ENCODE measurements at places on chromosomes 4 and X. TPM values are rescaled to one million over a fixed set of nuclear protein-coding genes. Genes with fewer than 3 reads are reported as not detected.

DNA sequence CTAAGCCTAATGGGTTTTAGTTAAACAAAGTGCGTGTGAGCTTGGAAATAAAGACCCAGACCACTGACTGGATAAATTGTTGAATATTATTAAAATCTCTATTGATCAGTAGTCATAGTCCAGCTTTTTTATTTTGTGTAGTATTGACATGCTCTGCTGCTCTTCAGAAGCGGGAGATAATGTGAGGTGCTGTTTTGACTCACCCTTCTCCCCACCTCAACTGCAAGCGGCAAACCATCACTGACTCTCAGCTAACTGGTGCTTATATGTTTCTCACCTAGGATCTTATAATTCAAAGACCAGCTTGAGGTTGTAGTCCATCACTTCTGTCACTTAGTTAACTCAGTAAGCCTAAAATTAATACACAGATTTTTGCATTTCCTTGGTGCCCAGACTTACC lies 72.2 kb downstream of the COMMD8 start:
- no peak for DNase-seq

- DNase-seq: no peak
Observed at GRCh38 chr4:17807446-17807845, 3.1 kb downstream of the DCAF16 start.

DNA sequence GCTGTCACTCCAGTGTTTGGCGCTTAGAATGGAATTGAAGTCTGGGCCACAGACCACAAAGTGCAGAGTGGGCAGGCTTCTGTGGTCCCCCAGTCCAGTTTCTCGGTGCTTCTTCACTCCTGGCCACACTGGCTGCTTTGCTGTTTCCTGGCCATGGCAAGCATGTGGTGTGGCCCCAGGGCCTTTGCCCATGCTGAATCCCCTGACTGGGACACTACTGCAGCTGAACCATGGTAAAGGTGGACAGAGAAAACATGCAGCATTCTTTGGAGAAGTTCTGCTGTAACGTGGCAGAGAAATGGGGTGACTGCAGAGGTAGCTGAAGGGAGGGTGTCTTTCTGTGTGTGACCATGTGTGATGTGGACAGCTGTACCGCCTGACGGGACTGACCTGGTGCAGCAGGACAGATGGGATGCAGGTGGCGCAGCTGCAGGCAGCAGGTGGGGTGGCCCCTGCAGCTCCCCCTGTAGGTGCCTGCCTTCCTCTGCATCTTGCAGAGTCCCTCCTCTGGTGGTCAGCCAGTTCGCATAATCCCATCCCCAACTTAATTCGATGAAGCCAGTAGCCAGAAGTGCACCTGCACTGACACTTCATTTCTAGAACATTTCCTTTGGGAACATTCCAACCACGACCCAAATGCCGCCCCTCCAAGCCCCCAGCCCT lies 13.2 kb upstream of the S100P start:
- no peak for DNase-seq

DNA sequence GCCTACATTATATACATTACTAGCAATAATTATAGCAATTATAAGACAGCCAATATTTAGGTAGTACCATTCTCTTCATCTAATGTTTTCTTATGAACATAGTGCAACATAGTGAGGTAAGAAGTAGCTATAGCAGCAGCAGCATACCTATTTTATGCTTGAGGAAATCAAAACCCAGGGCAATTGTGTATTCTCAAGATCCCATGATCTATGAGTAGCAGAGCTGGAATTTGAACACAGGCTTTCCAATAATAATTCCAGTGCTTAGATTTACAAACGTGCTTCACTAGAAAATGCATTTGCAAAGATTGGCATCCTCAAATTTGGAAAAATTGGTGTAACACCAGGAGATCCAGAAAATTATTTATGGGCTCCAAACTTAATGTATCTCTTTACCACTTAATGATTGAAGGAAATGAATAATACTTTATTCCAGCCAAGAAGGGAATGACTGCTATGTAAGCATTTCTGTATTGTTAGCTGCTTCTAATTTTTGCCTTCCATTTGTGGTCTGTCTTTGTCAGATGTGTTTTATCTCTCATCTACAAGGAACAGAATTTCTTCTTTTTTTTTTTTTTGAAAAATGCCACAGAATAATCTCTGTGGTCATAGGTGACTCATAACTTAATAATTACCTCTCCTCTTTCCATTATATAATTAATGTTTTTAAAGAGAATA lies 451.1 kb downstream of the ARAP2 start:
- DNase-seq: no peak

GRCh38 chr4:146462251-146462650 lies 59.5 kb downstream of the SLC10A7 start:
- DNase-seq: no peak

DNA sequence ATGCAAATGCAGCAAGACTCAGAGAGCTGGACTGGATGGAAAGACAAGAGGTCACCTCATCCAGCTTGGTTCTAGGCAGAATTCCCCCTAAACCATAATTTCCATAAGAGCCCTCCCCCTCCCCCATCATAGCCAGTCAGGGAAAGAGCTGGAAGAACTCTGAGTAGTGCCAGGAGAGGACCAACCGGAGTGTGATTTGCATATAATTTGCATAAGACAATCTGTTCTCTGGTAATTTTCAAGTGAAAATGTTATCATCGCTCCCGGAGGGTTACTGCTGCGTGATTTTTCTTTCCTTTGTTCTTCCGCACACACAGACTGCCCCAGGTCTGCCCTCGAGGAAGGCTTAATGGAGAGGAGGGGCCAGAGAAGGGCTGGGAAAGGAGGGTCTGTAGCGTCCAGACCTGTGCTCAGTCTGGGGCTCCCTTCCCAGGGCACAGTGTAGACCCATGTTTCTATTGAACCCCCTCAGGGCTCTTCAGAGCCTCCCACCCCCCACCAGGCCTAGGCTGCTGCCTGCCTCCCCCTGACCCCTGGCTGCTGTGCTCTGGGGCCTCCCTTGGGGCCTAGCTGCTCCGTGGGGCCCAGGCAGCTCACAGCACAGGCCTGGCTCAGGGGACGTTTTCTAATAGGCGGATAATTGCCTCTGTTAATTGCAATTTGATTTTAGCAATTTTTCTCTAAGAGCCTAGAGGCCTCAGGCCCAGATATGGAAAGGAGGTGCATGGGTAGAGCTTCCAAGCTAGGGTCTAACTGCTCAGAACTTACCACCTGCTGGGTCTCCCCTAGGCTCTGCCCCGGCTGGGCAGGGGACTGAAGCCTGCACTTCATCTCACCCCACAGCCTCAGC lies 90.4 kb upstream of the PJA1 start:
- DNase-seq: no peak

DNA sequence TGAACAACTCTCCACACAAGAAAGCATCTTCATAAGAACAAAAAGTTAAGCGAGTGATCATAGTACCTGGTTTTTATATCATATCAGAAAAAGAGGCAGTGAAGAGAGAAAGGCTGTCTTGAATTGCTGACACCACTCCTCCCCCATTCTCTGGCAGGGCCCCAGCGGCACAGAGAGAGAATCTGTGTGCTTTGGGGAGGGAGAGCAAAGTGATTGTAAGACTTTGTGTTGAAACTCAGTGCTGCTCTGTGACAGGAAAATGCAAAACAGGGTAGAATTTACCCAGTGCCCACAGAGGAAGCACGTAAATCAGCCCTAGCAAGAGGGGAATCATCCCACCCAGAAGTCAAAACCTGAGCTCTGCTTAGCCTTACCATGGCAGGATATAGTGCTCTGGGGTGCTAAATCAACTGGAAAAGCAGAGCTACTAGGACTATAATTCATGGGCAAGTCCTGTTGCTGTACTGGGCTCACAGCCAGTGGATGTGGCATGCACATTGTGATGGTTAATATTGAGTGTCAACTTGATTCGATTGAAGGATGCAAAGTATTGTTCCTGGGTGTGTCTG lies 174.6 kb downstream of the PRR32 start:
- no peak for DNase-seq

DNA sequence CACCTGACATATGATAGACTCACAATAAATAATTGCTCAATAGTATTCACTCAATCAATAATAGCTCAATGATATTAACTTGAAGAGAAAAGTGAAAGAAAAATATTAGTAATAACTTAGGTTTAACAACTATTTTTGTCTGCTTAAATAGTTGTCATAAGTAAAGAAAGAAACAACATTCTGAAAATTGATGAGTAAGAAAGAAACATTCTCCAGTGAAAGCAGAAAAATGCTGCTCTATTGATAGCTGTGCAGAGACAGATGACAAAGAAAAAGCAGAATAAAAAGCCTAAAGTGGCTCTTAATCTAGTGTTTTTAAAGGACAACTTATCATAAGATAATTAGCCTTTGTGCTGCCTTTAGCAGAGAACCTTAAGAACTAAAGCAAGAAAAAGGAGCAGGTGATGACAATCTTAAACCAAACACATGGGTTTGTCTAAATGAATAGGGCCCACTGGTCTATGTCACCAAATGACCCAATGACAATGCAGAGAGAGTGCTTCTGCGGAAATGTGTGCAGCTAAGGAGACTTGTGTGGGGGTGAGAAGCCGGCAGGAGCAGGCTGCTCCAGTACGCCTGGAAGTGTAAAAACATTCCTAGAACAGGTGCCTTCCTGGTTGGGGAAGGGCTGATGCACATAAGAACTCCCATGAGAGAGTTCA lies 13.2 kb downstream of the HS3ST1 start:
- no peak for DNase-seq

GRCh38 chr4:61273233-61273632 lies 73.1 kb downstream of the ADGRL3 start:
- no peak for DNase-seq

PCGF3 gene
- 30.4 TPM for total RNA-seq

RELL1 gene
- 21.4 TPM for total RNA-seq

STS gene
- 1.2 TPM for total RNA-seq

TKTL2 gene
- not detected for total RNA-seq
